Fibroblast of lung (primary cell): ENCODE measurements at places on chromosomes 3 and 15. TPM values are rescaled to one million over a fixed set of nuclear protein-coding genes. Genes with fewer than 3 reads are reported as not detected.

DNA sequence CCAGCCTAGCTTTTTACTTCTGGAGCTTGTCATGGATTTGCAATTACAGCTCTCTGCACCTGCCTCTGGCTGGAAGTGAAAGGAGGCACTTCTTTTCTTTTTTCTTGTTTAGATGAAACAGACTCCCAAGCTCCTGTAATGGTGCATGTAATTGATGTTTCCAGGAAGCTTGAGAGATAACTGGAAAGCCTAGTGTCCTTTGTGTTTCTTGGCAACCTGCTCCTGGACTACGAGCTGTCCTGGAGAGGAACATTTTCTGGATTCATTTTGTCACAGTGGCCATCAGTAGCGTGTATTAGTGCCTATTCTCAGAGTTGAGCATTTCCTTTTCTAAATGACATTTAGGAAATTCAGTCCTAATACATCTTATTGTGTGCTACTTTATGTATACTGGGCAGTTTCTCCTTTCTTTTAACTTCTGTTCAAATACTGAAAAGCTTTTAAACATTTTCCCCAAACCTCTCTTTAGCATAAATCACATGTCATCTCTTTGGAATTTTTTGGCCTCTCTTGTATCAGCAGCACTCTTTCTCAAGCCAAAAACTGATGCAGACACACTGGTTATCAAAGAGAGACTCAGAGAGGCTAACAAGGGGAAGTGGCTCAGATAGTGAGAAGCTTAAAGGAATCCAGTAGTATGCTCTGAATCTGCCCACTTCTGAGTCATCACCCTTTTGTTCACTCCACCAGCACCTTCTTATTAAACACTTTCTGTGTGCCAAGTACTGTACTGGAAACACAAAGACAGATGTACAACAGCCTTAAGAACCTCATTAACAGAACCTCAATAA, 62.6 kb upstream of the SLC2A2 start:
- H3K27me3 ChIP-seq, result no peaks in the 10 kb centered on the region
- H3K36me3 ChIP-seq, result peaks cover 3% of the 10 kb centered on the region
- peaks cover 14% of the 10 kb centered on the region for H3K4me1 ChIP-seq
- H3K4me3 ChIP-seq, result no peak overlapping the region
- H3K27ac ChIP-seq, result peak overlapping the region; percentile 6

GRCh38 chr15:84598993-84599392, 1.8 kb upstream of the ZSCAN2 start:
- H3K27me3 ChIP-seq, result no peaks in the 10 kb centered on the region
- no peaks in the 10 kb centered on the region for H3K4me1 ChIP-seq
- no peaks in the 10 kb centered on the region for H3K36me3 ChIP-seq
- no peak overlapping the region for H3K4me3 ChIP-seq

GRCh38 chr3:127791221-127791913, 30.9 kb downstream of the MGLL start:
- H3K36me3 ChIP-seq, result no peaks in the 10 kb centered on the region
- peak overlapping the region; percentile 73 for H3K27ac ChIP-seq
- DNase-seq, result peak; percentile 81
- peaks cover 39% of the 10 kb centered on the region for H3K4me1 ChIP-seq

GRCh38 chr3:58387650-58388546, 45.7 kb downstream of the PDHB start:
- H3K27me3 ChIP-seq, result no peaks in the 10 kb centered on the region
- peaks cover 40% of the 10 kb centered on the region for H3K4me1 ChIP-seq
- H3K27ac ChIP-seq, result peak overlapping the region; percentile 66
- no peaks in the 10 kb centered on the region for H3K36me3 ChIP-seq
- no peak overlapping the region for H3K4me3 ChIP-seq

DNA sequence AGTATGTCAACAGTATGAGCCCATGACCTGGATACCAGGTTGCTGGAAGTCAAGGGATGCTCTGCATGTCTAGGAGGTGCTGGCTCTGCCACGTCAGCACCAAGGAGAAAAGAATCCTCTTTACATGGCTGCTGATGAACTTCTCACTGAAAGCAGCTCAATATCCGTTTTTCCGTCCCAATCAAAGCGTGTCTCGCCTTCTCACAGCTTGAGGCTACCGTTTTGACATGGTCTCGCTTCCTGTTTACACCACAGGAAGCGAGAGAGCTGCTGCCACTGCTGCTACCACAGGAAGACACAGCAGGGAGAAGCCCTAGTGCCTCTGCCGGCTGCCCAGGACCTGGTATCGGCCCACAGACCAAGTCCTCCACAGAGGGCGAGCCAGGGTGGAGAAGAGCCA, 27.3 kb downstream of the STARD5 start:
- DNase-seq, result no peak
- H3K4me1 ChIP-seq, result peaks cover 2% of the 10 kb centered on the region
- no peak overlapping the region for H3K27ac ChIP-seq
- no peaks in the 10 kb centered on the region for H3K36me3 ChIP-seq
- no peak overlapping the region for H3K4me3 ChIP-seq
- H3K27me3 ChIP-seq, result no peaks in the 10 kb centered on the region

DNA sequence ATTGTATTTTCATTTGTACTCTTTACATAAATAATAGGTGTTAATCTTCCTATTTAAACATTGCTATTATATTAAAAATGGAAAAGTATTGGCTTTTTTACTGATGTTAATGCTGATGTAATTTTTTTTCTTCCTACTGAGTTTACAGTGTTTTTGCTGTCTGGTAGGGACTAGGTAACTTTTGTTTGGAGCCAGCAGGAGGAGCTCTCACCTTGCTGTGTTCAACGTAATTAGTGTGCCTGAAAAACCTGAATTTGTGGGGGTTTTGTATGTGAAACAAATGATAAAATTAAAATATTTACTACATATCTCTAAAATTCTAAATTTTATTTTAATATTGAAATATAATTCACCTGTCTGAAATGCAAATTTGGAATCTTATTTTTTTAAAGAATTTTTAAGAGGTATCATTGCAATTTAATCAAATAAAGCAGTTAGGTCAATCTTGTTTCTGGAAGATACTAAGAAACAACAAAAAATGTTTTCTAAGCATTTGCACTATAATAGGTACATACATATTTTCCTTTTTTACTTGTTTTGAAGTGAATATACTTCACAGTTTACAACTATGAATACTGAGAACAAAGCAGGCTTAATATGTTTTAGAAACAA, 48.8 kb downstream of the EPHA6 start:
- H3K4me3 ChIP-seq, result no peak overlapping the region
- no peaks in the 10 kb centered on the region for H3K27me3 ChIP-seq
- DNase-seq, result peak; percentile 10
- H3K4me1 ChIP-seq, result no peaks in the 10 kb centered on the region
- H3K36me3 ChIP-seq, result no peaks in the 10 kb centered on the region
- no peak overlapping the region for H3K27ac ChIP-seq

DNA sequence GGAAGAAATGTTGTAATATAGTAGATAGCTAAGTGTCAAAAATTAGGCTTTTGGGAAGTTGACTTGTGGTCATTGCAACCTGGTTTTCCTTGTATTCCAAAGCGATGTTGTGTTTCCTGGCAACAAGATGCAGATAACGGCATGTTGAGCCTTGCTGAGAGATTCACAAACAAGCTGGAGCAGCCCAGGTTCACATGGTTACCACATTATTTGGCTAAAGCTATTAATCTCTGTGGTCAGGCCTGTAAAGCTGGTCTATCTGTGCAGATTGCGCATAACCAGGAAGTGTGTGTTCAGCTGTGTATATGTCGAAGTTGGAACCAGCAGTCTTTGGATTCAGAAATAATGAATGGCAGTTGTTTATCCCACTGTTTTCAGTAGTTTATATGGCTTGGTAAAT, 6.6 kb downstream of the TIPARP start:
- H3K27ac ChIP-seq, result peak overlapping the region; percentile 72
- no peak overlapping the region for H3K4me3 ChIP-seq
- H3K4me1 ChIP-seq, result peaks cover 20% of the 10 kb centered on the region
- peaks cover 5% of the 10 kb centered on the region for H3K36me3 ChIP-seq

DNA sequence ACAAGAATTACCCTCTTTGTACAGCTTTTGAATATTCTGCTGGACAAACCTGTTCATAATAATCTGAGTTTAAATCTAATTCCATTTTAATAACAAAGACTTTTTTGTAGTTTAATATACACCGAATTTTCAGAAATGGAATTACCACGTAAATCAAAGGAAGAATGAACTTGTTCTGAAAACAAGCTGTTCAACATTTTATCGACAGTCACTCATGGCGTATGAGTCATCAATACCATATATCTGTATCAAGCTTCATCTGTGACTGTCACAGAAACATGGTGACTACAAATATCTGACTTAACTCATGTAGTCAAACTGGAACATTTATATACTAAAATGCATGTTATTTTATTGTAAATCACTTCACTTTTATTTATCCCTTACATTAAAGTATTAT, 90.0 kb downstream of the EFL1 start:
- H3K4me1 ChIP-seq, result peaks cover 4% of the 10 kb centered on the region
- H3K27ac ChIP-seq, result no peak overlapping the region
- H3K27me3 ChIP-seq, result no peaks in the 10 kb centered on the region
- H3K4me3 ChIP-seq, result no peak overlapping the region

DNA sequence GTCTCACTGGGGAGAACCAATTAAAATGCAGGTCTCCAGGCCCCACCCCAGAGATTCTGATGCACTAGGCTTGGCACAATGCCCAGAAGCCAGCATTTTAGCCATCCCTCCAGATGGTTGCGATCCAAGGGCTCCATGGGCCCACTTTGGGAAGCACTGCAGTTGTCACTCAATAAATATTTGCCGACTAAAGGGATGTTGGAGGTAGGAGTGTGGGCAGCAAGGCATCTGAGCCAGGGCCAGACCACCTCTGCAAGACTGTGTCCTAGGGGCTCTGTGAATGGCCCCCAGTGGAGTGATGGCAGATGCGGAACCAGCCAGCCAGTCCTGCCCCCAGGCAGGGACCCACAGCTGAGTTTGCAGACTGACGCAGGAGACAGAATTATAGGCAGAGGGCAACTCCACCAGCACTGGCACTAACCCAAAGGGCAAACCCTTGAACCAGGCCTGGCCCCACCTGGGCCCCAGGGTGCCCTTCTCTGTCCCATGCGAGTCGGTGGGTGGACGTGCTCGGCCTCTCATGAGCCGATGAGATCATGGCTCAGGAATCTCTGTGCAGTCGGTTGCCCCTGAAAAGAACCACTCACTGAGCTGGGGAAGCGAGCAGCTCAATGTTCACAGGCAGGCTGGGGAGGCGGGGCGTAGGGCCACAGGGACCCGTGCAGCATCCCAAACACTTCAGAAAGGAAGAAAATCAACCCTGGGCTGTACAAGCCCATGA, 49.7 kb downstream of the SEMA5B start:
- peaks cover 8% of the 10 kb centered on the region for H3K27me3 ChIP-seq
- DNase-seq, result peak; percentile 89
- no peak overlapping the region for H3K27ac ChIP-seq

- DNase-seq, result peak; percentile 6
- H3K27ac ChIP-seq, result no peak overlapping the region
- no peaks in the 10 kb centered on the region for H3K36me3 ChIP-seq
- no peaks in the 10 kb centered on the region for H3K4me1 ChIP-seq
- H3K4me3 ChIP-seq, result no peak overlapping the region
- H3K27me3 ChIP-seq, result no peaks in the 10 kb centered on the region
Measured at GRCh38 chr3:100662113-100662823, 47.0 kb upstream of the TFG start.

GRCh38 chr3:124951511-124952281, 17.1 kb upstream of the MUC13 start:
- no peaks in the 10 kb centered on the region for H3K27me3 ChIP-seq
- no peaks in the 10 kb centered on the region for H3K36me3 ChIP-seq
- H3K4me3 ChIP-seq, result no peak overlapping the region
- peaks cover 2% of the 10 kb centered on the region for H3K4me1 ChIP-seq

DNA sequence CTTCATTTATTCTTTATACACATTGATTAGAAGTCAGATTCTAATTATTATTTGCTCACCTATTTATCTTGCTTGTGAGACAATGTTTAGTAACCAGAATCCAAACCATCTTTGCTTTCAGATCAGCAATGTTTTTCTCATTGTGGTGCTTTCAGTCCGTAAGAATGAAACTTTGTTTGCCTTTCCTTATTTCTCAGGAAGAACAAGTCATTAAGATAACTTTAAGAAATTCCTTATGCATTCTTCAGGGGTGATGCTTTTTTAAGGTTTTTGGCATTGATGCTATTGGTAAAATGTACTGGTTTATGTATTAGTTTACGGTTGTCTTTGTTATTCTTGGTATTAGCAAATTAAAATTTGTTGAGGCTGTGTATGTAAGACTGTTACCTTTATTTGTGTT, 120.8 kb upstream of the POU1F1 start:
- no peak overlapping the region for H3K4me3 ChIP-seq
- no peak for DNase-seq
- no peaks in the 10 kb centered on the region for H3K36me3 ChIP-seq
- no peak overlapping the region for H3K27ac ChIP-seq
- H3K4me1 ChIP-seq, result no peaks in the 10 kb centered on the region

DNA sequence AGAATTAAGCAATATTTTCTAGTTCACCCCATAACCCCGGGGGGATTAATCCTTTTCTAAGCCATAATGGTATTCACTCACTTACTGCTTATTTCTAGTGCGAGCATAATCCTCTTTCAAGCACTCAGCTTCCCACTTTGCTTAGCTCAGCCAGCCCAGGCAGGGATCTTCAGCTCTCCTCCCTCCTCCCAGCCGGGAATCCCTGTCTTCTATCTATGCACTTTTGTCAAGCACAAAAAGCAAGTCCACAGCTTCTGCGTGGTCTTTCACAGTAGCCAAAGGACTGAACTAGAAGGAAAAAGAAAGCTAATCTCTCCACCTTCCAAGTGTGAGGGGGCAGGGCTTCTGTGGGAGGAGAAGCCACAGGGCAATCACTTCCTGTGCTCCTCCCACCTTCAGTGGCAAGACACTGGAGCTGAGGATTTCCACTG, 62.8 kb downstream of the PEX5L start:
- no peaks in the 10 kb centered on the region for H3K27me3 ChIP-seq
- no peaks in the 10 kb centered on the region for H3K4me1 ChIP-seq
- no peak overlapping the region for H3K4me3 ChIP-seq
- H3K27ac ChIP-seq, result no peak overlapping the region
- DNase-seq, result no peak

GRCh38 chr3:44045476-44046275, 196.0 kb upstream of the TOPAZ1 start:
- H3K4me1 ChIP-seq, result no peaks in the 10 kb centered on the region
- no peak overlapping the region for H3K4me3 ChIP-seq
- no peaks in the 10 kb centered on the region for H3K27me3 ChIP-seq

- no peaks in the 10 kb centered on the region for H3K36me3 ChIP-seq
- H3K27me3 ChIP-seq, result no peaks in the 10 kb centered on the region
- no peaks in the 10 kb centered on the region for H3K4me1 ChIP-seq
- H3K27ac ChIP-seq, result no peak overlapping the region
- DNase-seq, result no peak
Measured at GRCh38 chr15:100779331-100780207, 100.1 kb upstream of the ALDH1A3 start.

- DNase-seq, result no peak
- H3K36me3 ChIP-seq, result no peaks in the 10 kb centered on the region
- no peak overlapping the region for H3K4me3 ChIP-seq
- no peaks in the 10 kb centered on the region for H3K4me1 ChIP-seq
- no peak overlapping the region for H3K27ac ChIP-seq
- H3K27me3 ChIP-seq, result no peaks in the 10 kb centered on the region
Measured at GRCh38 chr3:33941804-33942203, 143.4 kb downstream of the PDCD6IP start.

GRCh38 chr3:110456001-110456400, 615.6 kb upstream of the NECTIN3 start:
- no peak for DNase-seq
- H3K36me3 ChIP-seq, result no peaks in the 10 kb centered on the region
- no peak overlapping the region for H3K4me3 ChIP-seq
- no peak overlapping the region for H3K27ac ChIP-seq

Gene MAP1A
- total RNA-seq, result 70.4 and 201 TPM in 2 replicates

Gene LRRC2
- 0.77 and 3.8 TPM in 2 replicates for total RNA-seq

Gene ASB14
- total RNA-seq, result not detected in 2 replicates

Gene PLAAT1
- total RNA-seq, result not detected in 2 replicates

Gene C3orf85
- total RNA-seq, result not detected in 2 replicates

Gene CD80
- under 0.01 TPM in 2 replicates for total RNA-seq

Gene VIPR1
- total RNA-seq, result not detected in 2 replicates

Gene ACKR4
- total RNA-seq, result 1.8 and 14.9 TPM in 2 replicates

Gene GOLGA6L10
- 0.26 and 0.99 TPM in 2 replicates for total RNA-seq

Gene KCNAB1
- 0.26 and 0.33 TPM in 2 replicates for total RNA-seq
